ENCODE measurements at places on chromosomes 11 and 22. TPM values are rescaled to one million over a fixed set of nuclear protein-coding genes. Genes with fewer than 3 reads are reported as not detected.

Gene BIK
- polyA plus RNA-seq = 29.6 TPM

Gene SPDYC
- polyA plus RNA-seq = not detected

Gene MADD
- 19.2 TPM for polyA plus RNA-seq

Gene SLC43A1
- 14.3 TPM for polyA plus RNA-seq

Gene OR51L1
- polyA plus RNA-seq = not detected

Gene PARVG
- polyA plus RNA-seq = 3.0 TPM

Gene NLRP14
- polyA plus RNA-seq = not detected

Gene CECR2
- polyA plus RNA-seq = 0.39 TPM

Gene NOX4
- not detected for polyA plus RNA-seq

Gene OR5L2
- not detected for polyA plus RNA-seq

Gene TBX10
- 60.6 TPM for polyA plus RNA-seq

Gene NPAT
- polyA plus RNA-seq = 4.8 TPM

Gene MICALL1
- polyA plus RNA-seq = 8.4 TPM

Gene FXYD6
- 12.3 TPM for polyA plus RNA-seq

Gene CSF2RB
- 3.7 TPM for polyA plus RNA-seq

Gene ACRV1
- not detected for polyA plus RNA-seq

Gene ZFP91
- 34.2 TPM for polyA plus RNA-seq

Gene SLC22A9
- polyA plus RNA-seq = not detected

Gene C22orf42
- not detected for polyA plus RNA-seq

Gene LDLRAD3
- 0.23 TPM for polyA plus RNA-seq
